Stimulated activated CD8-positive, alpha-beta memory T cell treated with anti-CD3 and anti-CD28 coated beads, Interleukin-7, amount 100 ng/mL, for 1 hour (primary cell): ENCODE measurements at places on chromosomes 11 and 22.

DNA sequence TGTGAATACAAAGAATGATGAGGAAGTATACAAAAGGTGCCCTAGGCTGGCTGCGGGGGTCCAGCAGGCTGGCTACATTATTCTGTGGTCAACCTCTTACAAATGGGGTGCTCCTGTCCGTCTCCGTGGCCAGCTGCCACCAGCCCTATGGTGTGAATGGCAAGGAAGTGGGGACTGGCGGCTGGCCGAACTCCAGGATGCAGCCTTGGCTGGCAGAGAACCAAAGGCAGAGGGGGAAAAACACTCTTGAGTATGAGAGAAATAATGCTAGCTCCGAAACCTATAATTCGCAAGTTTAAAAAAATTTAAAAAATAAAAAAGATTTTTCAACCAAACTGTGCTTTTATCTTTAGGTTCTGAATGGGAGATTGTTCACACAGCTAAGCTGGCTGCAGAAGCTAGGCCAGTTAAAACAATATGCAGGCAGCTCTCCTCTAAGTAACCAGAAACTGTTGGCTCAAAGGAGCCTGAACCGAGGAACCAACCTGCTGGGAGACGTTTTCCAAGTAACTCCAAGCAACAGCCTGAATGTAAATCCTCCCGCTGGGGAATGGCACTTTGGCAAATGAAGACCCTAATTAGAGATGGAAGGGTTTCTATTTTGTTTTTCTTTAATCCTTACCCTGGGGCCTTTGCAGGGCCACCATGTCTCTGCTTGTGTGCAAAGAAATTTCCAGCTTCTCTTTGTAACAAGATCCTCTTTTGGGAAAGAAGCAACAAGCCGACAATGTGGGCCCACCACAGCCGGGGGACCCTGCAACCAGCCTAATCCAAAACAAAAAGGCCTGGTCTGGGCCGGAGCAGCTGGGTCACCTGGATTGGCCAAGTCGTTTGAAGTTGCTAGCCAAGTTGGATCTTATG lies 50.2 kb downstream of the C22orf31 start:
- no peak for DNase-seq

- DNase-seq: no peak
Observed at GRCh38 chr11:12276831-12277475, 100.4 kb upstream of the PARVA start.

- DNase-seq: no peak
Observed at GRCh38 chr11:65104628-65105027, 7.0 kb upstream of the TM7SF2 start.

GRCh38 chr11:124109377-124109776 lies 5.9 kb upstream of the VWA5A start:
- DNase-seq: no peak

- DNase-seq: no peak
Observed at GRCh38 chr22:45468872-45469271, 33.8 kb upstream of the FBLN1 start.

DNA sequence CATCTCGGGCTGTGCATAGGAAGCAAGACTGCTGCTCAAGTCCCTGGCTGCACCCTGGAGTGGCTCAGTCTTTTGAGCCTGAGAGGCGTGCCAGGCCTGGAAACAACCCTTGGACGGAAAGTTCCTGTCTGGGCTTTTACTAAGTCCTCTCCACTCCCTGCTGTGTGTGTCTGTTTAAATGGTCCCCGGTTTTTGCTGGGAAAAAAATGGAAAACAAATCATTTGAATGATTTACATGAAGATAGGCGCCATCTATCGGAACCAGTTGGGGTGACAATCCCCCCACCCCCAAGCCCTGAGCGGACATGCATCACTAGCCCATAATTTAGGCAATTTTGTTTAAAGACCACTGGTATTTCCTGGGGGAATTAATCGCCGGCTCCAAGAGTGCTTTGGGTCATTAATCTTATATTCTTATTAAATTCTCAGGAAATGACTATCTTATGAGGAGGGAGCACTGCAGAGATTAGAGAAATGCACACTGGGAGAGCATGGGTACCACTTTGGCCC lies 2.7 kb upstream of the GAB2 start:
- DNase-seq: no peak

GRCh38 chr11:11701070-11701469 lies 79.3 kb upstream of the GALNT18 start:
- DNase-seq: no peak

DNA sequence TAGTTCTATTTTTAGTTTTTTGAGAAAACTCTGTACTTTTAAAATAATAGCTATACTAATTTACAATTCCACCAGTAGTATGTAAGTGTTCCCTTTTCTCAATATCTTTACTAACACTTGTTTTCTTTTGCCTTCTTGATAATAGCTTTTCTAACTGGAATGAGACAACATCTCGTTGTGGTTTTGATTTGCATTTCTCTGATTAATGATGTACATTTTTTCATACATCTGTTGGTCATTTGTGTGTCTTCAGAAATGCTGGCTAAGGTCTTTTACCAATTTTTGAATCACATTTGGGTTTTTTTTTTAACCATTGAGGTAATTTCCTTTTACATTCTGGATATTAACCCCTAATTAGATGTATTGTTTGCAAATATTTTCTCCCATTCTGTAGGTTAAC lies 258.9 kb downstream of the DYNC2H1 start:
- no peak for DNase-seq

DNA sequence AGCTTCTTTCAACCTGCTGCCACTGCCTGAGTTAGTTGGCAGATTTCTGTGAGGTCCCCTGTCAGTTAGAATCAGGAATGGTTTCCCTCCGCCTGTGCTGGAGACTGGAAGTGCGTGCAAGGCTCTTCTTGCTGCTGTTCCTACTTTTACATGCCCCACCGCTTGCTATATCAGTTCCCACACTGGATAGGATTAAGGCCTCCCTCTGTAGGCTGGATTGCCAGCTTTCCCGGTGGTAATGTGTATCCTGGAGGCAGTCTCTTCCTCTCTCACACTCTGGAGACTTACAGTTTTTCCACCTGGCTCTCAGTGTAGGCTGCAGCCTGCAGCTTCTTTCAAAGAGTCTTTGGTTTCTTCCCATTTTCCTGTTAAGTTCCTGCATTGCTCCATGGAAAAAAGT lies 66.5 kb downstream of the ARHGAP42 start:
- no peak for DNase-seq

DNA sequence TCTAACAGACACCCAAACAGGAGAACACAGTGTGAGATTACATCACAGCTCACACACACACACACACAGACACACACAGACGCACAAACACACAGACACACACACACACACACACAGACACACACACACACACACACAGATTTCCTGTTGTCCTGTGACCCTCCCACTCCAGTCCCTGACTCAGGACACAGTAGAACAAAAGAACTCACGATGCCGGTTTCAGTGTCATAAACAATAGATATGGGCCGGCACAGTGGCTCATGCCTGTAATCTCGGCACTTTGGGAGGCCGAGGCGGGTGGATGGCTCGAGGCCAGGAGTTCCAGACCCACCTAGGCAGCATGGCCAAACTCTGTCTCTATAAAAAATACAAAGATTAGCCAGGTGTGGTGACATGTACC lies 13.8 kb upstream of the KAT5 start:
- DNase-seq: no peak

DNA sequence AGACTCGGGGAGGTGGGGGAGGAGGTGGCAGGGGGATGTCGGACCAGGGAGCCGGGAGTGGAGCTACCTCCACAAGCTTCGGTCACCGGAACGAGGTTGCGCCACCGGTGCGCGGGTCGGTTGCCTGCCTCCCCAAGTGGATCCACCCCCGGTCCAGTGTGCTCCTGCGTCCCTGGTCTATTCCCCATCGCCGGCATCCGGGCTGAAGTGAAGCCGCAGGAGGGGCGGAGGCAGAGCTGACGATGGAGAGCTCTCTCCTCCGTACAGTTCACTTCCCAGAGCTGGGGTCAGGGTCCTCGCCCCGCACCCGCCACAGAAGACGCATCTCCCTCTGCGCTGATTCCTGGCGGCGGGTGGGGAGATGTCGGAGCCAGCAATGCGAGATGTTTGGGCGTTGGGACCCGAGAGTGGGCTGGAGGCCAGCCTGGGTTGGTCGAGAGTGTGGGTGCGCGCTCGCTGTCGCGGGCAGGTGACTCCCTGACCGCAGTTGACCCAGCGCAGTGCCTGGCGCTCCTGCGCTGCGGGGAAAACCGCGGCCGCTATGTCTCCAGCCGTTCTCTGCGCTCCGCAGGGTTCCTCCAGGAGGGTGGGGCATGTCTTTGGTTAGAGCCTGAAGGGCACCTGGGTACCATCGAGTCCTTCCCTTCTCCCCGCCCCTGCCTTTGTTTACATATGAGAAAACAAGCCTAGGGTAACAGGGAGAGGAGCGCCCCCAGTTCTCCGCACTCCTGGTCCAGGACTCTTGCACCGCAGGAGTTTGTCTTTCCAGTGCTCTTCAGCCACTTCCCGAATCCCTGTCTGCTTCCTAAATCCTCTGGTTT lies 1.7 kb downstream of the C11orf96 start:
- no peak for DNase-seq

GRCh38 chr11:122375687-122376399 lies 259.8 kb upstream of the BLID start:
- DNase-seq: no peak

DNA sequence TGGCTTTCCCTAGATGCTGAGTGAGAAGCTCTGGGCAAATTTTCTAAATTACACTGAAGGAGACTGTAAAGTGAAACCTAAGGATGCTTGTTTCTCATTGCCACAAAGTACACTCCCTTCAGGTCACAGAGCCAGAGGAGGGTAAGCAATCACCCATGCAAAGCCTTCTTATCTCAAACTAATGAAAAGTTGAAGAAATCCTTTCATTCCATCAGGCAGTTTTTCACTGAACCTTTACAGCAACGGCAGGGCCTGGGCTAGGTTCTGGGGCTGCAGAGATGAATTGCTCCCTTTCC lies 106.2 kb downstream of the RASSF10 start:
- no peak for DNase-seq

GRCh38 chr11:109552376-109552775 lies 130.4 kb downstream of the C11orf87 start:
- DNase-seq: no peak
